ENCODE measurements at places on chromosomes 2 and 18.

GRCh38 chr18:46609048-46609447, 48.0 kb downstream of the LOXHD1 start:
- no peak for DNase-seq

DNA sequence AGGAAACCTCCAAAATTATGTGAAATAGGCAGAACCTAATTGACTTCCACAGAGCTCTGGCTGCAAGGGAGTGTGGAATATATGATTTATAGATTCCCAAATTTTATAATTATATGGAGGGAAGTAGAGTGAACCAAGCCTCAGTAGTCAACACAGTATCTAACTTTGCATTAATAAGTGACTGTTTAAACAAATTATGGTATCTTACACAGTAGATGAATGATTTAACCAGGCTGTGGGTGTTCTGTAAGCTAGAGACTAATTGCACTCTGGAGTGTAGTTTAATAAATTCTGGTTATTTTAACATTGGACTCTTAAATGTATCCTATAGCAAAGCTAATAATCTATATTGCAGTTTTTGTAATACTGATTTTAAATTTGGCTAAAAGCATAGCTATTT, 183.5 kb downstream of the KIAA1328 start:
- no peak for DNase-seq

- no peak for DNase-seq
These were observed 25.0 kb downstream of the TTC32 start for GRCh38 chr2:19876751-19877150.

DNA sequence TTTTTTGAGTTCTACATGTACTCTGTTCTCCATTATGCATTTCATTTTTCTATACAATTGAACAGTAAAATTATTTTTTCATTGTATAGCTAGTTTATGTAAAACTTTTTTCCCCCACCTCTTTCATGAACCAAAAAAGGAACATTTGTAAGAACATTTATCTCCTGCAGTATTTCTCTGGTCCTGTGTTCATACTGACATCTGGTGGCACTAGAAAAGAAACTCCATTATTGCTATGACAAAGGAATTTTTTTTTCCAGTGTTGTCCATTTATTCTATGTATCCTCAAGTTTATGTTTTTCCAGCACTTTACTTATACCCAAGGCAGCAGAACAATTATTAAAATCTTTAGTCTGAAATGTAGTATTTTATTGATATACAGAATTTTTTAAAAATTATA, 27.4 kb upstream of the CHAC2 start:
- no peak for DNase-seq

- DNase-seq: no peak
These were observed 589 bp upstream of the DAW1 start for GRCh38 chr2:227870710-227871374.

DNA sequence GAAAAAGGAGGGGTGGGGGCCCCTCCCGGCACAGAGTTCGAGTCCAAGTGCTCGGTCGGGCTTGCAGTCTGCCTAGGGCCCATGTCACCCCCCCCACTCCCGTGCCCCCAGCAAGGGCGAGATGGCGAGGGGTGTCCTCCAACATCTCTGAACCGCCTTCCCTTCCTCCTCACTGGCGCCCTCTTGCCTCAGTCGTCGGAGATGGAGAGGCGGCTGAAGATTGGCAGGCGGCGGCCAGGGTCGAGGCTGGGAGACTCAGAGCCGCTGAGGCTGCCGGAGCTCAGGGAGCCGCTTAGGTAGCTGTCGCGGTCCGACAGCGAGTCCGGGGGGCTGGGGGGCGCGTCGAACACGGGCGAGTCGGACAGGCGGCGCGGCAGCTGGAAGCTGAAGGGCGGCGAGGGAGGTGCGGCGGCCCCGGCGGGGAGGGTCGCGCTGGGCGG, 2.3 kb downstream of the ZFP36L2 start:
- peak; percentile 78 for DNase-seq

GRCh38 chr2:1544478-1545069, 131.3 kb downstream of the TPO start:
- DNase-seq: no peak

- no peak for DNase-seq
These were observed 27.3 kb downstream of the SPTBN1 start for GRCh38 chr2:54483426-54483825.

DNA sequence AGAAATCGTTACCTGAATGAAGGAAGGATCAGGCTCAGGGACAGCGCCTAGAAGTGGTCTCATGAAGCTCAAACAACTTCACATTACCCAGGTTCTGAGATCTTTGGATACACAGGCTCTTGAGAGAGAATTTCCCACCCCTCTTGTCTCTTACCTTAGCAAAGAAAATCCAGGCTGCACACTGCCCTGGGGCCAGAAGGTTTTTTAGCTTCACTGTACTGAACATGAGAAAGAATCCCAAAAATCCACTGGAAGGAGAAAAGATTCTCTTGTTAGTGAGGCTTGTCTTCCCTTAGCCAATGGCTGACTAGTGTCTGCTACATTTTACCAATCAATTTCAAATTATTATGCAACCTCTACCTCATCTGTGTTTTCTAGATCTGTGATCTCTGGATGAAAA, 101.0 kb upstream of the RIOK3 start:
- no peak for DNase-seq

- DNase-seq: no peak
These were observed 45.9 kb downstream of the FOSL2 start for GRCh38 chr2:28438532-28439063.

GRCh38 chr18:59220784-59221765, 1.1 kb downstream of the GRP start:
- DNase-seq: no peak

DNA sequence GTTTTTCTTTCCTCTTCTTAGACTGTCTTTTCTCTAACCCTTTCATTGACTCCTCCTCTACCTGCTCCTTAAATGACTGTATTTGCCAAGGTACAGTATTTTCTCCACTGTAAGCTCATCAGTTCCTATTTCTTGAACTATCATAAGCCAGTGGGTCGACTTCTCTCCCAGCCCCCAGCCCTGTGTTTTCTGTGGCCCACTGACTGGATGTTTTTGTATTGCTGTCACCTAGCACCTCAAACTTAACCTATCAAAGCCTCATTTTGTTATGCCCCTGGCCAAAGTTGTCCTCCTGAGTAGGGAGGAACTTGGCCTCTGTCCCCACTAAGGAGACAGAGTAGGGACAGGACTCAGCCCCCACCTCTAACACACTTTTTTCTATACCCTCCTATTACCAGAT, 65.4 kb upstream of the CABLES1 start:
- DNase-seq: no peak

DNA sequence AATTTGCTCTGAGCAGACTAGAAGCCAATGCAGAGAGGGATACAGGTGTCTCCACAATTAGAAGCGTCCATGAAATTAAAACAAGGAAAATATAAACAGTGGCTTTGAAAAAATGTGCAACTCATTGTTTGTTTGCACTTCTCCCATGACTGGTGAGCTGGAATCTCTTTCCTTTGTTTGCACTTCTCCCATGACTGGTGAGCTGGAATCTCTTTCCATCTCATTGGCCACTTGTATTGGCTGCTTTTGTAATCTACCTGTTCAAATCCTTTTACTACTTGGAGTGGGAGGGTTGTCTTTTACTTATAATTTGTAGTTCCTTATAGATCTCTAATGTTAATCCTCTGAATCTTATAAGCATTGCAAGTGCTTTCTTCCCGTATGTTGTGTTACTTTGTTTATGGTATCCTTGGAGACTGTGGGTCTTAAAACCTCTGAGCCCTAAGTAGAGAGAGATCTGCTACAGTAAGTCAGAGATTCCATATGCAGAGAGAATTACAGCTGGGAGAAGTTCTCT, 94.1 kb downstream of the RTN4 start:
- DNase-seq: no peak

DNA sequence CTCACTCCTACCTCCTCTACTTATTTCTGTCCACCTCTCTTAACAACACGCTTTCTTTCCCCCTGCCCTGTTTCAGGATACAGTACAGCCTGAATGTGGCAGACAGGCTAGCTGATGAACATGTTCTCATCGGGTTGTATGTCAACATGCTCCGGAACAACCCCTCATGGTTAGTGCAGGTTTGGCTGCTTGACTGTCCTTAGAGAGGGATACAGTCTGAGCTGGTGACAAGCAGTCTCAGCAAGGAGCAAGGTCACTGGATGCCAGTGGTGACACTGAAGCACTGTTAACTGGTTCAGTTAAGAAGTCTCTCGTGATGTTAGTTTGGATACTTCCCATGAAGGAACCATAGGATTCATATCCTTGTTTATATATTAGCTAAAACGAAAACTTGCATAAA, 128.6 kb downstream of the DTNA start:
- DNase-seq: no peak

GRCh38 chr2:198591586-198591985, 787.2 kb downstream of the PLCL1 start:
- DNase-seq: no peak

- no peak for DNase-seq
These were observed 2.5 kb downstream of the MYCN start for GRCh38 chr2:15942711-15943345.

DNA sequence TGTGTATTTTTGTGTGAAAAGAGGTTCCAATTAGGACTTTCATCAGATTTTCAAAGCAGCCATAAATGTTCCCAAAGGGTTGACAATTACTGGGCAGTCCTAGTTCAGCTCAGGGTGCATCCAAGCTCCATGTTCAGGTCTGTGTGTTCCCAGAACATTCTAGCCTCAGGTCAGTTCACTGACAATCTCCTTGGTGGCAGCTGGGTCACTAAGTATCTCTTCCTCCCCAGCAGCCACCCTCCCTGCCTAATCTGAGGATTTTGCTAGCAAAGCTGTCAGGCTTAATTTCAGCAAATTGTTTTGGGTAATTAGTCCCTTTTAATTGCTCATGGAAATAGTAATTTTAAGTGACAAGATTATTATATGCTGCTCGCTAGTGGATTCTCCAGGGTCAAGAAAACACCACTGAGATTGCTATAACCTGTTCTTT, 29.8 kb downstream of the UPP2 start:
- no peak for DNase-seq

GRCh38 chr2:223166983-223167650, 115.1 kb downstream of the KCNE4 start:
- DNase-seq: no peak

DNA sequence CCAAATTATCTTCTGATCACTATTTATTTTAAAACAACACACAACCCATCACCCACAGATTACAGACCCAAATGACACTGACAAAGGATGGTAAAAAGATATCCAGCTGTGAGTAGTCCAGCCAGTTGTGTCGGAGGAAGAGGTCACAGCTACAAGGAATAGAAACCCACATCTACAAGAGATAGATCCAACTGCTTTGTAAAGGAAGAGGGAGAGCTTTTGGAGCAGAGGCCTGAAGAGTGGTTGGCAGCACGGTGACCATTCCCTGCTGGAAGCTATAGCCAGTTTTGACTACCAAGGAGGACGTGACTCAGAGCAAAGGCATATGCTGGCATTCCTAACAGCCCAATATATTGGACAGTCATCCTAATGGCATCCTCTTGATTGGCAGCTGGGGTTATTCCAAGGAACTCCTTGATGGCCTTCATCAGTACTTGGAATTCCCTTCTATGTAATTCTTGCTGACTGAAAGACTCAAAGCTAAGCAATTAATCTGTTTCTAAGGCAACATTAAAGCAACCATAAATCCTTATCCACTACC, 17.1 kb downstream of the SLC8A1 start:
- DNase-seq: no peak

DNA sequence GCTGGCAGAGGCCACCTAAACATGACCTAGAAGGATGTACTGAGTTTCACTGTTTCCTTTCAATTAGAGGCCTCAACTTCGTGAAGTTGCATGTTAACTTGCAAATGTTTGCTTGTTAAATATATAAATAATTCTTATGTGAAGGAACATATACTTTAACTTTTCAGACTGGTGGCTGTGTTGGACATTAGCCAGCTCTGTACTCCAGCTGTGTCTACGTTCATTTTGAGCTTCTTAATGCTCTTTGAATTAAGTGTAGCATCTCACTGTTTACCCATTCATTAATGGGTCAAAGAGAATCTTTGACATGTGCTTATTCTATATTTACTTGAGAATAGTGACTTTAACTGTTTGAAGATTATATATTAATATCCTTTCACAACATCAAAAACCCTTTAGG, 823.2 kb upstream of the ID2 start:
- DNase-seq: no peak

- no peak for DNase-seq
These were observed 195.4 kb downstream of the GALNT13 start for GRCh38 chr2:154067124-154067523.

DNA sequence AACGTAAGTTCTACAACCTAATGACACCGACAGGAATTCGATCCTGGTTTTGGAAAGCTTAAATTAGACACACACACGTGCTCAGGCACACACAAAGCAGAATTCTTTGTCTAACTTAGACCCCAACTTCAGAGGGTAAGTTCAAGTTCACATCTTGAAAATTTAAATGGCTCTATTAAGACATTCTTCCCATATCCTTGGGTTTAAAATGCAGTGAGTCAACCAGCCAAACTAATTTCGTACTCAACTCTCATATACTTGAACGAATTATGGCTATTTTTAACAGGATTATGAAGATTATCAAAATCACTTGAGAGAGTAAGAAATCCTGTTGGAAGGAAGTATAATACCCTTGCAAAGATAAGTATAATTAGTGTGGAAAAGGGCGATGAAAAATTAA, 53.2 kb upstream of the ARL4C start:
- DNase-seq: no peak

DNA sequence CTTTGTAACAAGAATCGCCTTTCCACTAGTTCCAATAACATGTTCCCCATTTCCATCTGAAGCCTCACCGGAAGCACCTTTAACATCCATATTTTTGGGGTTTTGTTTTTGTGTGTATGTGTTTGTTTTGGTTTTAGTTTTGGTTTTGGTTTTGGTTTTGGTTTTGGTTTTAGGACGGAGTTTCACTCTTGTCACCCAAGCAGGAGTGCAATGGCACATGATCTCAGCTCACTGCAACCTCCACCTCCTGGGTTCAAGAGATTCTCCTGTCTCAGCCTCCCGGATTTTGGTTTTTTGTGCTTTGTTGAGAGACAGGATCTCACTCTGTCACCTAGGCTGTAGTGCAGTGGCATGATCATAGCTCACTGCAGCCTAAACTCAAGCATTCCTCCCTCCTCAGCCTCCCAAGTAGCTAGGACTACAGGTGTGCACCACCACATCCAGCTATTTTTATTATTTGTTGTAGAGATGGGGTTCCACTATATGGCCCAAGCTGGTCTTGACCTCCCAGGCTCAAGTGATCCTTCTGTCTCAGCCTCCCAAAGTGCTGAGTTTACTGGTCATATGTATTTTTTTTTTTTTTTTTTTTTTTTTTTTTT, 36.3 kb downstream of the TGOLN2 start:
- peak; percentile 53 for DNase-seq

GRCh38 chr2:149410701-149411484, 80.5 kb downstream of the LYPD6 start:
- no peak for DNase-seq

DNA sequence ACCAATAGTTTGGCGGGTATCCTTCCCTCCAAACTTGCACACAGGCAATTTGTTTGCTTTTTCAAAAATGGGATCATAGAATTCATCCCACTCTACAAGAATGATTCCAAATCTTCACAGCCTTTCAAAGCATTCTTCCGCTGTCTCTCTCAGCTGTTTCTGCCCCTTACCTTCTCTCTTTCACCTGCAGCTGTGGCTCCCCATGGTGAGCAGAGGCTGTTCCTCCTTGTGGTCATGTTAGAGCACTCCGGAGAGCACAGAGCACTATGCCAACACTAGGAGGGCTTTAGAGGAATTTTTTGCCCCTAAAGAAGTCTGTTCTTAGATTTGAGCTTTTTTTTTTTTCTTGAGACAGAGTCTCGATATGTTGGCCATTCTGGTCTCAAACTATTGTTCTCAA, 30.4 kb downstream of the MTHFD2 start:
- no peak for DNase-seq

GRCh38 chr18:56173542-56174220, 464.7 kb downstream of the TXNL1 start:
- DNase-seq: no peak
